ENCODE measurements at places on chromosomes 12 and 14.

- DNase-seq: no peak
These were observed 411.2 kb downstream of the NPAS3 start for GRCh38 chr14:33349871-33350270.

- no peak for DNase-seq
These were observed 59.2 kb upstream of the TSPAN8 start for GRCh38 chr12:71216725-71217579.

- no peak for DNase-seq
These were observed 74.9 kb downstream of the TESC start for GRCh38 chr12:117023998-117024960.

DNA sequence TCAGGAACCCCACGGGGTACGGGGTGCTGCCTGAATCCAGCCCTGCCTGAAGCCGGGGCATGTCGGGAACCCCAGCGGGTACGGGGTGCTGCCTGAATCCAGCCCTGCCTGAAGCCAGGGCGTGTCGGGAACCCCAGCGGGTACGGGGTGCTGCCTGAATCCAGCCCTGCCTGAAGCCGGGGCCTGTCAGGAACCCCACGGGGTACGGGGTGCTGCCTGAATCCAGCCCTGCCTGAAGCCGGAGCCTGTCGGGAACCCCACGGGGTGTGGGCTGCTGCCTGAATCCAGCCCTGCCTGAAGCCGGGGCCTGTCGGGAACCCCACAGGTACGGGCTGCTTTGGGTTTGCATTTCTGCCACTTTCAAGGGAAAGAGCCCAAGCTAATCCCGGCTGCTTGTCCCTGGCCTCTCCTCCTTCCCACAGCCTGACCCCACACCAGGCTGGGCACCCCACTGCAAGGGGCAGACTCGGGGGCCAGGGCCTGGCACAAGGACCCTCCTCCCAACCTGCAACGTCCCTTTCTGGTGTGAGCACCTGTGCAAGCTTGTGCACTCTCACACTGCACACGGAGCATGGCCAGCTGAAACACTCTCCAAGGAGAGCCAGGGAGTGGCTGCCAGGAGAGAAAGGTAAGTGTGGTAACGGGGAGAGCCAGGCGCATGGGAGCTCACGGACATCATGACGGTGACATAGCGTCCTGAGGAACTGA, 5.6 kb upstream of the FBRSL1 start:
- DNase-seq: no peak

- DNase-seq: peak; percentile 50
These were observed 44.7 kb upstream of the FBRSL1 start for GRCh38 chr12:132444957-132445883.

DNA sequence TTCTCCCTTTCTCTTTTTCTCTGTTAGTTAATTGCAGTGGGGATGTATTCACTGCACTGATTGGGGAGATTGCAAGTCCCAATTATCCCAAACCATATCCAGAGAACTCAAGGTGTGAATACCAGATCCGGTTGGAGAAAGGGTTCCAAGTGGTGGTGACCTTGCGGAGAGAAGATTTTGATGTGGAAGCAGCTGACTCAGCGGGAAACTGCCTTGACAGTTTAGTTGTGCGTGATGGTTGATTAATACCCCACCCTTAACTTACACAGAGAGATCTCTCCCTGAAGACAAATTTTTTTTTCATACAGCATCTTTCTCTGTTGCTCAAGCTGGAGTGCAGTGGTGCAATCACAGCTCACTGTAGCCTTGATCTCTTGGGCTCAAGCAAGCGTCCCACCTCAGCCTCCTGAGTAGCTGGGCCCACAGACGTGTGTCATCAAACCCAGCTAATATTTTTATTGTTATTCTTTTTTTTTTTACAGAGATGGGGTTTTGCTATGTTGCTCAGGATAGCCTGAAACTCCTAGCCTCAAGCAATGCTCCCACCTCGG, 4.6 kb downstream of the C1S start:
- no peak for DNase-seq

DNA sequence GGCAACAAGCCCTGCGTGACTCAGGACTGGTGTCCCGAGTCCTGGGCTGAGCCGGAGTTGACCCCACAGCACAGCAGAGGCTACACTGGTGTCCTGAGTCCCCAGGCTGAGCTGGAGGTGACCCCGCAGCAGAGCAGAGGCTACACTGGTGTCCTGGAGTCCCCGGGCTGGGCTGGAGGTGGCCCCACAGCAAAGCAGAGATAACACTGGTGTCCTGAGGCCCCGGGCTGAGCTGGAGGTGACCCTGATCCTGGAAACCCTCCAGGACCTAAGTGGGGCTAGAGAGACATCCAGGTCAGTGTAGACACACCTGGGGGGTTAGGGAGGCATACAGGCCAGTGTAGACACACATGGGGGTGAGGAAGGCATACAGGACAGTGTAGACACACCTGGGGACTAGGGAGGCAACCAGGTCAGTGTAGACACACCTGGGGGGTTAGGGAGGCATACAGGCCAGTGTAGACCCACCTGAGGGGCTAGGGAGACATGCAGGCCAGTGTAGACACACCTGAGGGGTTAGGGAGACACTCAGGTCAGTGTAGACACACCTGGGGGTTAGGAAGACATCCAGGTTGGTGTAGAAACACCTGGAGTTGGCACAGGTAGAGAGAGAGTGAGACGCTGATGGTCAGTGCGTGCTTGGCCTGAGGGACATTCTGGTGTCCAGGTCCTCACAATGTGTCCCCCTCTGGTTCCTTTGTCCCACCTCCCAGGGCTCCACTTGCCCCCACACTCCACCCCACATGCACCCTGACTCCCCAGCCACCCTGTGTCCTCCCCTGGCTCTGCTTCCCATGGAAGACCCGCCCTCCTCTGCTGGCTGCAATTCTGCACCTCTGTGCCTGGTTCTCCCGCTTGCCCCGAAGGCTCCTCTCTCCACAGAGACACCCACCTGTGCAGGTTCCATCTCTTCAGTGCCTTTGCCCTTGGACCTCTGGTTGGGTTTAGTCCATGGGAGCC, 321.6 kb upstream of the SFSWAP start:
- DNase-seq: no peak

DNA sequence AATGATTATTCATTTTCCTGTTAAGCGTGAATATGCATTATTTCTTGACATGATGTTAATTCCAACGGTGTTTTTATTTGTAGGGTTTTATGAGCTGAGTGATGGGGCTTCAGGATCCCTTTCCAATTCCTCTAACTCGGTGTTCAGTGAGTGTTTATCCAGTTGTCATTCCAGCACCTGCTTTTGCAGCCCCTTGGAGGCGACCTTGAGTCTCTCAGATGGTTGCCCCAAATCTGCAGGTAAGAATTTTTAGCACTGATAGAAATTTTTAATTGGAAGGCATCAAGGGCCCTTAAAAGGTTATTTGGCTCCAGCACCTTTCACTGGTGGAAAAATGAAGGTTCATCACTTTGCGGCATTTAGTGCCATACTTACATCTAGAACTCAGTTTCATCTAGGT, 3.7 kb downstream of the DACT1 start:
- DNase-seq: no peak

DNA sequence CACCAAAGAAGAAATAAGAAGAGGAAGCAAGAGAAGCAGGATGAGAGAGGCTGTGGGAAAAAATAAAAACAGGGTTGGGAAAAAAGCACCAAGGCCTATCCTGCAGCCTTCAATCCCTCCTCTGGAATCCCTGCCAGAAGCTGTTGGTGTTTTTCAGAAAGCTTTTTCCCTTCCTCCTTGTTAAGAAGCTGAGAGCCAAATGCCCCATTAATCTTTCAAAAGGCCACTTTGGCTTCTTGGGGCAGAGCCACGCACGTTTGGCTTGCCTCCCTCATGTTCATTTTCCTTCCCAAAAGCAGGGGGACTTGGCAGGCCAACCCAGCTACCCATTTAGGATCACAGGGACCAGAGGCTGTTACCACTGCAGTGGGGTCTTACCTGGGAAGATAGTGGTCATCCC, 365.3 kb downstream of the NUAK1 start:
- DNase-seq: no peak

DNA sequence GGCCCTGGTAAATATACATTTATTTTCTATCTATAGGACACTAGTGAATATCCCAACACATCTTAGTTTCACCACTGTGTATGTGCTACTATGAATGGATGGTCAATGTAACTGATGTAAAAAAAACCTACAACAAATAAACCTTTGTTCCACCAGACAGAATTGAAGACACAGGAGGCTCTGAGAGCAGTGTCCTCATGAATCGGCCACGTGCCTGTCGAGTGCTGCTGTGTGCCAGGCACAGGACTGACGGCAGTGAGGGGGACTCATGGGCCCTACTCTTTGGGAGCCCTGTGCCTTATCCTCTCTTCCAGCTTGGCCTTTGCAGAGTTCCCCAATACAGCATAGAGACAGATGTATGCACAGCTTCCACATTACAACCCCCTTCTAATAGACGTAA, 18.2 kb downstream of the CINP start:
- DNase-seq: no peak

DNA sequence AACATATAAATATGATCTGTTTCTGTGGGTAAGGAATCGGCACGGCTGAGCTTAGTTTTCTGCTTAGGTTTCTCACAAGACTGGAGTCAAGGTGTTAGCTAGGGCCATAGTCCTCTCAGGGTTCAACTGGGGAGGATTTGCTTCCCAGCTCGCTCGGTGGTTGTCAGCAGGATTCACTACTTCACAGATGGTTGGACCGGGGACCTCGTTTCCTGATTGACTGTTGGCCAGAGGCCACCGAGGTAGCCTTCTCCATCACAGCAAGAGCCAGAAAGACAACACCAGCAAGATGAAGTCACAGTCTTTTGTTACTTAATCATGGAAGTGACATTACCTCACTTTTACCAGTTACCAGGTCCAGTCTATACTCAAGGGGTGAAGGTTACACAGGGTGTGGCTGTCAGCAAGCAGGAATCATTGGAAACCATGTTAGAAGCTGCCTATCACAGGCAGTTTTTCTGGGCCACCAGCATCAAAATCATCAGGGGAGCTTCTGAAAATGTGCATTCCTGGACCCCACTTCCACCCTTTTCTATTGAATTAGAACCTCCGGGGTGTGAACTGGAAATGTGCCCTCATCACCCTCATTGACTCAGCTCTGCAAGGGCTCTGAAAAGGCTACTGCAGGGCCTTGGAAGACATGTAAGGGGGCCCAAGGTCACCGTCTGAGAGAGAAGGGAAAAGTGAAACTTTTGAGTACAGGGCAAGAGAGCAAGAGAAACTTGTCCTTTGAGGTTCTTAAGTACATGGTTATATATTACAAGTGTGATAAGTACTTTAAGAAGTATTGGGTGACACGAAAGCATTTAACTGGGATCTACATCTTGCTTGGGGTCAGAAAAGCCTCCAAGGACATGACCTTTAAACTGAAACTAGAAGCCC, 10.9 kb downstream of the COPS7A start:
- DNase-seq: no peak

GRCh38 chr12:5520037-5520436, 88.1 kb downstream of the NTF3 start:
- no peak for DNase-seq

- no peak for DNase-seq
These were observed 111.2 kb downstream of the LRRK2 start for GRCh38 chr12:40335991-40336390.

- DNase-seq: no peak
These were observed 44.3 kb downstream of the NCOR2 start for GRCh38 chr12:124523071-124523470.

DNA sequence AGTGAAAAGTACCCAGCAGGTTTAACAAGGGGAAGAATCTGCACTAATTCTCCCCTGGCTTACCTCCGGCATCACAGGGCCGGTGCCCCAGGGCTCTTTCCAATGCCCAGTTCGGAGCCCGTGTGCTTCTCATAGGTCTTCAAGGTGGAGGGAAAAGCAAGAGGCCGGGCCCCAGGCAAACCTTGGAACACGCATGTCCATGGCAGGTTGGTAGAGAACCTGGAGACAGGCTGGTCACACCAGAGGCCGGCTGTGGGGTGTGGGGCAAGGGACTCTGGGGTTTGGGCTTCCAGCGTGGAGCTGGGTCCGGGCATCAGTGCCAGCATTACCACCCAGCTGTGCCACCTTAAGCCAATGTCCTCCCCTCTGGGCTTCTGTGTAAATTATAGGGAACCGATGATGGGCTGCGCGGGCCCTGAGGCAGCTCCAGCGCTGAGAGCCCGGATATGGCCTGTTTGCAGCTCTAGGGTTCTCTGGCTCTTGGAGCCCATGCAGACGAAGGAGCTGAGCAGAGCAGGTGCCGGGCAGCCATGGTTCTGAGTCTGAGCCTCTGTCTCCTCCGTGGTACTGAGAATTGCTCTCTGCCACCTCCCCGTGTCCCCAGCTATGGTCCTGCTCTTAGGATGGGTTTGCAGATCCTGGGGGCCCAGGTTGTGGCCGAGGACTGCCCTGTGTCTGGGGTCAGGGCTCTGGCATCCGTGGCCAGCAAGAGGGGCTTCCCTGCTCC, 197.0 kb upstream of the C14orf180 start:
- DNase-seq: no peak

DNA sequence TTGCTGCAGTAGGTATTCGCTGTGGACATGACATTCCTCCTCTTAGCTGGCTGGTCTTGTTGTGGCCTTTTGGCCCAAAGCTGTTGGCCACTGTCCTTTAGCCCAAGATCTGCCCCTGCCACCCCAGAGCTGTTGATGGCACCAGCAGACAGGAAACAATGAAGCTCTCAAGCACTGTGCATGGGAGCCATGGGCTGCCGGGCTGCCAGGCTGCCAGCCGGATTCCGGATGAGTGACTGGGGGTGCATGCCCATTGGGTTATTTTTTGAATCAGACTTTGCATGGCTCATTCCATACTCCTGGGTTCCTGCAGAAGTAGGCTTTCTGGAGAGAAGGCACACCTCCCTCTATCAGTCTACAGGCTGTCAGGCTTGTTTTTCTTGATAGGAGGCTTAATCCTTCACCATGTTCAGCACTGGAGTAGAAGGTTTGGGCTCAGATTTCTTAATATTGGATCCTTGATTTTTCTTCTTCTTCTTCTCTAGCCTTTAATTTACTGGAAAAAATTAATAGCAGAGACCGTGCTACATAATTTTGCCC, 32.4 kb downstream of the MAX start:
- DNase-seq: no peak

GRCh38 chr14:103195828-103196615, 72.8 kb downstream of the TNFAIP2 start:
- no peak for DNase-seq

- DNase-seq: no peak
These were observed 35.6 kb upstream of the ITPR2 start for GRCh38 chr12:26868447-26869103.

DNA sequence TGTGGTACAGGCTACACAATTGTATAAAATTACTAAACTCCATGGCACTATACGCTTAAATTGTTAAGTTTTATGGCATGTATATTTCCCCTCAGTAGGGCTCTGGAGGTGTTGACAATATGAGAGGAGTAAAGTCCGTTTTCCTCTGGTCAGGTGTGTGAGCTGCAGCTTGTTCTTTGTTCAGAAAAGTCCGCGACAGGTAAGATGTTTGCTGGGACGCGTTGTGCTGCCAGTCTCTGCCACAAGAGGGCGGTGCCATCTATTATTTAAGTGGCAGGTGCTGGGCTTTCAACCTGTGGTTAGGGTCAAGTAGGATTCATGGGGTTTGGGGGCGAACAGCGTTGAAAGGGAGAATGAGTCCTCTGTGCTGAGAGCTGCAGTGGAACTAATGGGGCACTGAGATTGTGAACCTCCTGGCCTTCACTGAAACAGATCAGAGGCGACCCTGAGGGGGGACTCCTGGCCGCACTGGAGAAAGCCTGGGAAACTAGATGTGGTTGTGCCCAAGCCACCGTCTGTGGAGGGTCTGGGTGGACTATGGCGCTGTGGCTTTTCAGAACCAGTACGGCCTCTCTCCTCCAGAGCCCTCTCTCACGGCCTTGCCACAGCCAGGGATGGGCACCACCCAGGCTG, 179.0 kb downstream of the SLC15A4 start:
- DNase-seq: no peak

Data from activated CD8-positive, alpha-beta memory T cell treated with anti-CD3 and anti-CD28 coated beads for 4 hours (primary cell).